ENCODE measurements at places on chromosomes 6 and 20. TPM values are rescaled to one million over a fixed set of nuclear protein-coding genes. Genes with fewer than 3 reads are reported as not detected.
A peak's percentile ranks its signal among the peaks of the same experiment; 100 is the strongest.

The EYS gene
- total RNA-seq: not detected

The CASS4 gene
- 11.4 TPM for total RNA-seq

The EFCAB8 gene
- not detected for total RNA-seq

The STAU1 gene
- 49.1 TPM for total RNA-seq

The CTAGE9 gene
- total RNA-seq: not detected

The METTL24 gene
- not detected for total RNA-seq

GRCh38 chr6:149566410-149567193, 427 bp downstream of the GINM1 start:
- H3K27me3 ChIP-seq: no peaks in the 10 kb centered on the region
- peak overlapping the region; percentile 94 for H3K4me3 ChIP-seq
- peak; percentile 72 for DNase-seq
- H3K36me3 ChIP-seq: no peaks in the 10 kb centered on the region
- H3K27ac ChIP-seq: peak overlapping the region; percentile 80
- peaks cover 9% of the 10 kb centered on the region for H3K4me1 ChIP-seq

- peak; percentile 86 for DNase-seq
- peaks cover 33% of the 10 kb centered on the region for H3K36me3 ChIP-seq
- H3K4me3 ChIP-seq: peak overlapping the region; percentile 88
- peaks cover 9% of the 10 kb centered on the region for H3K4me1 ChIP-seq
Observed at GRCh38 chr6:30490026-30490876, 942 bp downstream of the HLA-E start.

DNA sequence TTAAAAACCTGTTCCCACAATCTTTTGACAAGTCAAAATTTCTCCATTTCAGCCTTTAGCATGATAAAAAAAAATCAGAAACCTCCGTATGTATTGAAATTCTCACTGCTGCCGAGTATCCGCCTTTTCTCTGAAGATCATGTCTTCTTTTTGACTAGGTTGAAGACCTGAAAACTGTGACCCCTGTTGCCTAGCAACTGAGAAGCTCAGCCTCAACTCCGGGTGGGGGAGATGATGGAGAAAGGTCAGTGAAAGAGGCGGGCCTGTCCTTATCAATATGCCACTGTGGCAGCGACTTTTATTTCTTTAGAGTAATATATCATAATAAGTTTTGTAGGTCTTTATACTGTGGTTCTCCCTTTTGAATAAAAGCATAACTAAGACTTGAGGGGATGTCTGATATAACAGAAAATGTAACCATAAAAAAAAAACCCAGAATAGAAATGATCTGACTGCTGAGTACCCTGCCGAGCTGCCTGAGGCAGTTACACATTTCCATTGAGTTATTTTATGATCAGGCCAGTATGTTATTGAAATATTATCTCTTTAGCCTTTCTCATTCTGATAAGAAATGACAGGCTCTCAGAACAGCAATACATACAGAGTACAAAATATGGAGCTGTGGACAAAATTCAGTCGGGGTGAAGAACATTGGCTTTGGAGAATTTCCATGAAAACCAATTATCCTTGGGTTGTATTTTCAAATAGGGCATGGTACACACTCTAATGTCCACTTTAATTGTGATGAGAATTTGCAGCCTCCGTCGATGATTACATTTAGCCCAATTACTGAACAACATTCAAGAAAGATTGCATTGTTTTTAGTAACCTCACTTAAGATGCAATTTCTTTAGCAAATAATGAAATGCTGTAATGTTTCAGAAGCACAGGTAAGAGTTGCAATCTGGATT, 136.7 kb upstream of the EEF1E1 start:
- H3K4me1 ChIP-seq: peaks cover 6% of the 10 kb centered on the region
- H3K4me3 ChIP-seq: no peak overlapping the region
- DNase-seq: no peak
- no peaks in the 10 kb centered on the region for H3K36me3 ChIP-seq
- no peak overlapping the region for H3K27ac ChIP-seq

DNA sequence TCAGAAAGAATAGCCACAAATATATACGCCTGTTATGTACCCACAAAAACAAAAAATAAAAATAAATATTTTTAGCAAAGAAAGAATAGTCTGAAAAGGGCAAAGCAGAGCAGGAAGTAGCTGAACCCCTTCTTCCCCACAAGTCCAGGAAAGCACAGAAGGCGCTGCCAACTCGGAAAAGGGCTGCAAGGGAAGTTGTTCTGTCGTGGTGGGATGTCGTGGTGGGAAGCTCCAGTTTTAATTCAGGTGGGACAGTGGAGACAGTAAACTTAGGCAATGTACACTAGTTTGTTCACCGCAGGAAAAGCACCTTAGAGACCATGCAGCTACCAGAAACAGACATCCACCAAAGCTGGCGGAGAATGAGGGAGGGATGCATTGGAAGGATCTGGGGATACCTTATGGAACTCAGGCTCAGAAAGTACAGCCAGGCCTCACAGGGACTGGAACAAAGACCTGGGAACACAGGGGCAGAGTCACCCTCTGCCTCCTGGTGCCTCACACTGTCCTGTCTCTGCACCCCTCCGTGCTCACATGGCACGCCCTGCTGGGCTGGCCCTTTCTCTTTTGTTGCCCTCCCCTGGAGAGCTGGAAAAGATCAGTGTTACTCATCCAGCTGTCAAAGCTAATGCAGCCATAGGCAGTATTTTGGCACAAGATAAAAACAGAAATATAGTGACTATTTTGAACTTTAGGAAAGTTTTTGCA, 3.3 kb upstream of the APMAP start:
- H3K4me1 ChIP-seq: peaks cover 25% of the 10 kb centered on the region
- H3K27me3 ChIP-seq: no peaks in the 10 kb centered on the region
- H3K27ac ChIP-seq: no peak overlapping the region
- H3K36me3 ChIP-seq: no peaks in the 10 kb centered on the region
- no peak overlapping the region for H3K4me3 ChIP-seq

- H3K36me3 ChIP-seq: no peaks in the 10 kb centered on the region
- H3K4me3 ChIP-seq: no peak overlapping the region
- no peak overlapping the region for H3K27ac ChIP-seq
- DNase-seq: no peak
- no peaks in the 10 kb centered on the region for H3K4me1 ChIP-seq
- H3K27me3 ChIP-seq: peaks cover 47% of the 10 kb centered on the region
Observed at GRCh38 chr20:38373231-38373867, 27.1 kb downstream of the LBP start.

GRCh38 chr6:136767570-136768309, 24.5 kb downstream of the MAP3K5 start:
- H3K4me3 ChIP-seq: no peak overlapping the region
- no peak overlapping the region for H3K27ac ChIP-seq

- H3K4me1 ChIP-seq: no peaks in the 10 kb centered on the region
- DNase-seq: no peak
- H3K36me3 ChIP-seq: no peaks in the 10 kb centered on the region
- peaks cover 96% of the 10 kb centered on the region for H3K27me3 ChIP-seq
- no peak overlapping the region for H3K4me3 ChIP-seq
- no peak overlapping the region for H3K27ac ChIP-seq
Observed at GRCh38 chr6:10390495-10391298, 24.2 kb downstream of the TFAP2A start.

- peaks cover 22% of the 10 kb centered on the region for H3K4me1 ChIP-seq
- H3K36me3 ChIP-seq: no peaks in the 10 kb centered on the region
- no peak overlapping the region for H3K4me3 ChIP-seq
- no peak overlapping the region for H3K27ac ChIP-seq
- no peaks in the 10 kb centered on the region for H3K27me3 ChIP-seq
Observed at GRCh38 chr6:134593442-134593841, 275.5 kb upstream of the SGK1 start.

GRCh38 chr6:68760941-68761676, 126.0 kb downstream of the ADGRB3 start:
- H3K4me3 ChIP-seq: no peak overlapping the region
- no peaks in the 10 kb centered on the region for H3K27me3 ChIP-seq
- DNase-seq: no peak
- H3K4me1 ChIP-seq: no peaks in the 10 kb centered on the region

GRCh38 chr6:87393026-87393622, 14.6 kb upstream of the CFAP206 start:
- no peak overlapping the region for H3K27ac ChIP-seq
- DNase-seq: peak; percentile 74
- no peaks in the 10 kb centered on the region for H3K36me3 ChIP-seq
- H3K27me3 ChIP-seq: no peaks in the 10 kb centered on the region
- H3K4me3 ChIP-seq: no peak overlapping the region

- no peaks in the 10 kb centered on the region for H3K36me3 ChIP-seq
- H3K27me3 ChIP-seq: no peaks in the 10 kb centered on the region
- H3K4me1 ChIP-seq: peaks cover 40% of the 10 kb centered on the region
- H3K27ac ChIP-seq: no peak overlapping the region
Observed at GRCh38 chr6:126724821-126725220, 384.9 kb downstream of the CENPW start.

Data from GM23248 (cell line).